Naive thymus-derived CD4-positive, alpha-beta T cell (primary cell): ENCODE measurements at places on chromosomes 4 and X.

- no peak for DNase-seq
Measured at GRCh38 chrX:21798677-21799219, 40.7 kb upstream of the MBTPS2 start.

- no peak for DNase-seq
Measured at GRCh38 chr4:177667687-177668086, 225.4 kb upstream of the AGA start.

- DNase-seq, result no peak
Measured at GRCh38 chr4:74930162-74930561, 2.8 kb upstream of the PARM1 start.

GRCh38 chrX:129701624-129702069 lies 37.1 kb upstream of the XPNPEP2 start:
- no peak for DNase-seq

DNA sequence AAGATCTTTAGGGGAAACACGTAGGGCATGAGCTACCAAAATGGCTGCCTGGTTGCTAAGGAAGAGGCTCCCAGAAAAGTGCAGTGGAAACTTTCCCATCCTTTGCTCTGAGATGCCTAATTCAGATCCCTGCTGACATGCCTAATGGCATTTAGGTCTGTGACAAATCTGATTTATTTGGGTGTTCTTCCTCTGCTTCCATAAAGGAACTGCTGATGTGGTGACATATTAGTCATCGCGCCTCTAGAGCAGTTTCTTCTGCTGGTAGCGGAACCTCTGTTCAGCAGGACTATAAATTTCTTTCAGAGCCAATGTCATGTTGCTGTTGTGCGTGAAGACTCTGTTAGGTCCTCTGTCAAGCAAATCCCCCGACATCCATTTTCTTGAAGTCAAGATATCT lies 310.0 kb downstream of the PDHA2 start:
- DNase-seq, result no peak

DNA sequence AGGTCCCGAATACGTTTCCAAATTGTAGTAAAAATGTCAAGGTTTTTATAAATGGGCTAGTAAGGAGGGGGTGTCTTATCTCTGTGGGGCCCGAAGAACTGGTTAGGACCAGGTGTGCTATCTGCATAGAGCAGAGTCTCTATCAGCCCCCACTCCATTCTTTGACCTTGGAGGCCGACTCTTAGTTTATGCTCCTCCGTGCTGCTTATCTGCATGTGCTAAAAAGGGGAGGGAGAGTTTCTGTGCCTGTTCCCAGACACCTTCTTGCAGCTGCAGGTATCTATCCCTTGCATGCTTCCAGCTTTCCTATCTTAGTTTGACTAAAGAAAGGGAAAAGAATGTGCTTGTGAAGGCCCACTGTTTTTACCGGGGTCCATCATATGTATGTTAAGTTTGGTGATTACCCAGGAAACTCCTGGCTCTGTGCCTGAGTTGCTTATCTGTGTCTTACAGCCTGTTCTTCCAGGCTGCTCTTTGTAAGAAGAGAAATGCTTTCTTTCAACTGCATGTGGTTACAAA lies 28.6 kb upstream of the NAF1 start:
- DNase-seq, result no peak

DNA sequence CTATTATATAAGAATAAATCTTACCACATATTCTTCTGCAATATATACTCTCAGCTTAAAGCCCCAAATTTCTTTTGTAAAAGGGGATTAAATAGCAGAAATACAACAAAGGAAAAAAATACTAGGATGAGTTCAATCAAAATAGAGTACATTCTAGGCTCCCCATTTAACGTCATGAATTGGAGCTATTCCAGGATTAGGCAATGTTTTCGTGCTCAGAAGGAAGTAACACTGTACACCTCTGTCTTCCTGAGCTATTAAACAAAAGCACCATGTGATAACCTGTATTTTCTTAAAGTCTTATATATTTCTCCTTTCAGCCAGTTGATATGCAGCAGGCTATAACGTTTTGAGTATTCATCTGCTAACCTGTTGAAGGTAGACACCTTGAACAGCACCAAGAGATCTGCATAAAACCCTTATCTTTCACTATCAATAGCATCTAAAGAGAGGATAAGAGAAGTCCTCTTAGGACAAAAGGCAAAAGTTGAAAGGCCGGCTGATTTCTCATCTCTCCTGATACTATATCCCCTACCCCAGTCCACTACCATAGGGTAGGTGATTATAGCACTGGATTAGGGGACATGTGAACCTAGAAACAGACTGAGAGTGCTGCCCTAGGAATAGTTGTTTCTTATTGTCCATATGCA lies 31.5 kb downstream of the TEC start:
- DNase-seq, result no peak

DNA sequence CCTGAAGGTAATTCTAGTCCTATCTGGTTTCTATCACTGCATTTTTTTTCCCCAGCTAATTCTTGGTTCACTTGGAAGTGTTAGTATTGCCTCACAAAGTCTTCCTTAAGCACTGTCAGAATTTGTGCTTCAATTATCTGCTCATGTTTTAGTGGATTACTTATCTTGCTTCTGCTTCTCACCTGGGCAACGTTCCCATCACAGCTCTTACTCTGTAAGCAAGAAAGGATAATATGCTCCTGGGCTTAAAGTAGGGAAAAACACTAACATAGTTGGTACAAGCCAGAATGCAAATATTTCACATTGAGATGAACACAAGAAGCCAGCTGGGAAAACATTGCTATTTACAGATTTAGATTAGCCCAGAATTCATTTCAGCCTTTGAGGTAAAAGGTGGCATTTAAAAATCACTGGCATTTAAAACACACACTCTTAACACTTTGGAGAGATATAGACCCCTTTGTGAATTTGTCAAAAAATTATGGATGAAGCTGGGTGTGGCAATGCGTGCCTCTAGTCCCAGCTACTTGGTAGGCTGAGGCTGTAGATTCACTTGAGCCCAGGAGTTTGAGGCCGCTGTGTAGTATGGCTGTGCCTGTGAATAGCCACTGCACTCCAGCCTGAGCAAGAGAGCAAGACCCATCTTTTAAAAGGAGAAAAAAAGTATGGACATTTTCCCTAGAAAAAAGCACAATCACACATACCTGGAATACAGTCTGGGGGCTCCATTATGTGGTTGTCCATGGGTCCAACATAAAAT lies 6.6 kb upstream of the PTPN13 start:
- no peak for DNase-seq

- no peak for DNase-seq
Measured at GRCh38 chrX:38165023-38165422, 55.6 kb downstream of the SRPX start.

DNA sequence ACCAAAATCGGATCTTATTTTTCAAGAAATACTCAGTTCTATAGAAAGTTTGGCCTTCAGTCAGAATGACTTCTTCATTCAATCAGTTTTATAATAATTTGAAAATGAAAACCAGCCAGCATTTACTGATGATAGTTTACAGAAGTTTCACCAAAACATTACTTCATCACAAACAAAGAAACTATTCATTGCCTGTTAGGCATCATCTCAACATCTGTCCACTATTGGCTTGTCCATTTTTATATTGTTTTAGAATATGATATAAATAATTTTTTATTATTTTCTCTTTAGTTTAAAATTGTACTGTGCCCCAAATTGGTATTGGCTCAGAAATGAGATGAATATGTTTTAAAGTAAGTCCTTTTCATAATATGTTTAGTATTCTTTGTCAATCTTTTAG lies 38.4 kb downstream of the FAT4 start:
- DNase-seq, result no peak

DNA sequence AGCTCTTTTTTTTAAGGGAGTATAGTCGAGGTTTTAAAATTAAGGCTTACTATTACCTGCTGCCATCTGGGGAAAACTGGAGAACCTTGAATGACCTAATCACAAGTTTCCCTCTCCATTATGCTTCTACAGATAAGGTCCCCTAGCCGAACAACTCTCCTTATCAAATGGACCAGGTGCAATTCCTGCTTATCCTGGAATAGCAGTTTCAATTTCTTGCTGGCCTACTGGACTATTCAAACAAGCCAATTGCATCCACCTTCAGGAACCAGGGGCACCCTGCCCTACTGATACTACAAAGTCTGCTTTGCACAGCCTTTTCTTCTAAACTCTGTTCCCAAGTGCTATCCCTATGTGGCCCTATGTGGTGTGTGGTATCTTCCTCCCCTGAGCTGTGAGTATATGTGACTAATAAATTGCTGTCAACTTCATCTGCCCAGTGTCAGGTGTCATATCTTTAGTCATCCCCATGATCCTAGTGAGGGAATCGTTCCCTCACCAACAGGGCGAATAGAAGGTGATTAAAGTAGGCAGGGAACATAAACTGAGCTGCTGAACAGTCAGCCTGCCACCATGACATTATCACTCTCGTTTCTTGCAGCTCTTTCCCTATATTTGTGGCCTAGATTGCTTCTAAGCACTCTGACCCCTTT lies 128.5 kb downstream of the ATG4A start:
- DNase-seq, result no peak

DNA sequence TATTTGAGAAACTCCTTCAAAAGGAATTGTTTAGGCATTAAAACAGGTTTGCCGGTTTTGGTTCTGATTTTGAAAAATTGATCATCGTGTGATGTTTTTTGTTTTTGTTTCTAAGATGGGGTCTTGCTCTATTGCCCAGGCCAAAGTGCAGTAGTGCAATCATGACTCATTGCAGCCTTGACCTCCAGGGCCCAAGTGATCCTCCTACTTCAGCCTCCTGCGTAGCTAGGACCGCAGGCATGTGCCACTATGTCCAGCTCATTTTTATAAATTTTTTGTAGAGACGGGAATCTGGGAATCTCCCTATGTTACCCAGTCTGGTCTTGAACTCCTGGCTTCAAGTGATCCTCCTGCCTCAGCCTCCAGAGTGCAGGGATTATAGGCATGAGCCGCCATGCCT lies 35.0 kb downstream of the CLCN3 start:
- no peak for DNase-seq

DNA sequence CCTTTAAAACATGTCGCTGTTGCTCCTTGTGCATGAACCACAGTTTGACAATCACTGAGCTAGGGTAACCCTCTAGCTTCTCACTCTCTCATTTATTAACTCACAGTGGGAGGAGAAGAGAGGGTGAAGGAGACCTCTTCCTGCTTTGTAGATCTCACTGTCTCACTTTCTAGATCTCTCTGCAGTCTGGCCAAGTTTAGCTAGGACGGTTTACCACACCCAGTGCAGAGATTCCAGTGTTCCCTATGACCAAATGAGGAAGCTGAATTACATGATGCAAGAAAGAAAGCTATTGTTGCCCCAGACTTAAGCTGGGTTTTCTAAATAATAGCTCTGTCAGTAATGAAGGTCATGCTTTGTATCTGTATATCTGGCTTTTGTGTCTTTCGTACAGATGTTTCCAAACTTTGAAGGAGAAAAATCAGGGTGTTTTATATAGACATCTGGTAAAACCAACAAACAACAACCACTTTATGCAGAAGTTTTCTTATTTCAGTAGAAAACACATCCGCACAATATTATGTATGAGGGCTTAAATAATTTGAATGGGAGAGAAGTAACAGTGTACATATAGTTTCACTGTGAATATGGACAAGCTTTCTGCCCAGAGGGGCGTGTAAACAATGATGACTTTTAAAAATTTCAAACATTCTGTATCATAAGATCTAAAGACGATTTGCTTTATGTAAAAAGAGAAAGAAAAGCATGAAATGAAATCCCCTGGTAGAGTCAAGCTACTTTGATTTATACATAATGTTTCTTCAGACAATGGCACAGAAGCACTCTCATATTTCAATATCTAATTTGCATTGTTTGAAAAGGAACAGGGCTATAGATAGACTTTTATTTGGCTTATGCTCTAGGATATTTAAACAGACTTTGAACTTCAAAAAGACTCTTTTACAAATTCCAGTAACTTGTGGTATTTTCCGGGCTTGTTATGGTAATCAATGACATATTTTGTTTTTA lies 582.3 kb downstream of the FSTL5 start:
- DNase-seq, result no peak

- DNase-seq, result no peak
Measured at GRCh38 chrX:133413218-133413925, 1.9 kb downstream of the GPC4 start.

- no peak for DNase-seq
Measured at GRCh38 chr4:135476272-135476671, 1274.7 kb upstream of the PABPC4L start.

DNA sequence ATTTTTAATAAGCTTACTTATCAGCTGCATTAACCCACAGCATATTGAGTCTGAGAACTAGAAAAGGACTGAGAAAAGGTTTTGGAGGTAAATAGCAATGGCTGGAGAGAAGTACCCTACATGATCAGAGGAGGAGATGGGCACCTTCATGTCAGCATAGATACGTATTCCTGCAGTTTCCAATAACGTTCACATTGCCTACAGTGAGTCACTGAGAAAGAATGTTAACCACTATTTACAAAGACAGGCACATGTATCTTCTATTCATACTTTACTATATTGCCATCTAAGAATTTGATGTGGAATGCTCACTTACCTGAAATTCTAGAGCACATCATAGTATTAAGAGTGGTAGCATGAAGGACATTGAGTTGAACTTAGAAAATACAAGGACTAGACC lies 92.5 kb downstream of the TLL1 start:
- DNase-seq, result no peak

GRCh38 chr4:88585917-88586316 lies 6.4 kb upstream of the HERC3 start:
- no peak for DNase-seq

GRCh38 chr4:21664355-21664754 lies 284.2 kb downstream of the KCNIP4 start:
- no peak for DNase-seq

GRCh38 chrX:71537743-71538142 lies 4.8 kb downstream of the OGT start:
- no peak for DNase-seq

DNA sequence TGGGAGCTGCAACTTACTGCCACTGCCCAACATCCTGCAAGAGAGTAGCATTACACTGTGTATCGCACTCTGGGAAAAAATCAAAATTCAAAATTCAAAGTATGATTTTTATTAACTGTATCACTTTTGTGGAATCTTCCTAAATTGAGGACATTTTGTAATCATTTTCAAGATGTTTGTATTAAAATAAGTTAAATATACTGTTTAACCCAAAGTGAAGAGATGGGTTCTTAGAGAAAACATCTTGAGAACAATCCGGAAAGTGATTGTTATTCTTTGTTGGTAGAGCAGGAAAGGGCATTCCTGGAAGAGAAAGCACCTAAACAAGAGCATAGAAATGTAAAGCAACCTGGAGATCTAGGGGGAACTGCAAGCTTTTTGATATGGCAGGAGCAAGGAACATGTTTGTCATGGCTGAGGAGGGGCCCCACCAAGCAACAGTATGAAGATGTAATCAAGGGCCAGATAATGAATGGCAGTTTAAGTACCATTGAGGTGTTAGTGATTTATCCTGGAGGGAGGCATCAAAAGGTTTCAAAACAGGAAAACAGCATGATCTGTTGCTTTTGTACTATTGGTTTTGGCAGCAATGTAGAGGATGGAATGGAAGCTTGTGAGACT lies 14.1 kb upstream of the SEC24D start:
- DNase-seq, result no peak

DNA sequence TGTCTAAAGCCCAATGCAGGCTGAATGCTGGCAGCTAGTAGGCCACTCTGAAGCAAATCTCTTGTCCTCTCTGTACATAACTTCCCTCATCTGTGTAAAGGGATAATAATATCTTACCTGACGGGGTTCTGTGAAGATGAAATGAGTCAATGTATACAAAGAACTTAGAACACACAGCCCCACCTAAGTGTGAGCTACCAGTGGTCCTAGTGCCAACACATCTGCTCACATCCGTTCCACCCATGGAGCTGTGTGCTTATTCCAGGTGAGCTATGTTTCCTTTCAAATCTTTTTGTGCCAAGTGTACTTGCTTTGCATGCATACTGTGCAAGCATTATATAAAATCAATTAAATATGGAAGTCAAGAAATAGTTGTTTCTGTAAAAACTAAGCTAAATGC lies 116.4 kb downstream of the TSPAN5 start:
- DNase-seq, result no peak
